ENCODE measurements at places on chromosomes 5 and 9. TPM values are rescaled to one million over a fixed set of nuclear protein-coding genes. Genes with fewer than 3 reads are reported as not detected.

DNA sequence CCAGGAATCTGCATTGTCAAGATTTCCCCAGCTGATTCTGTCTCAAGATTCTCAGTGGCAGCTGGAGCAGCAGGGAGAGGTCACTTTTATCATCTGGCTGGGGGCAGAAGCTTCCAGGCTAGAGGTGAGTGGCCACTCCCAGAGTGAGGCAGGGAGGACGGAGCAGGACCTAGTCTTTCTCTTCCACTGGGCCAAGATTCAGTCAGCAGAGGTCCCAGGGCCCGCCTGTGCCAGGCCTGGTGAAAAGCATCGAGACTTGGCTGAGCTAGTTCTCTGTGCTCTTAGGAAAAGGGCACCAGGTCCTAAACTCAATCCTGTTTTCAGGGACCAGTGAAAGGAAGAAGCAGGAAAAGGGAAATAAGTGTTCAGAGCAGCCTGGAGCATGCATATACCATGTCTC lies 46.6 kb downstream of the IRX1 start:
- no peak for DNase-seq

GRCh38 chr5:76029739-76030138 lies 53.4 kb upstream of the SV2C start:
- DNase-seq: no peak

DNA sequence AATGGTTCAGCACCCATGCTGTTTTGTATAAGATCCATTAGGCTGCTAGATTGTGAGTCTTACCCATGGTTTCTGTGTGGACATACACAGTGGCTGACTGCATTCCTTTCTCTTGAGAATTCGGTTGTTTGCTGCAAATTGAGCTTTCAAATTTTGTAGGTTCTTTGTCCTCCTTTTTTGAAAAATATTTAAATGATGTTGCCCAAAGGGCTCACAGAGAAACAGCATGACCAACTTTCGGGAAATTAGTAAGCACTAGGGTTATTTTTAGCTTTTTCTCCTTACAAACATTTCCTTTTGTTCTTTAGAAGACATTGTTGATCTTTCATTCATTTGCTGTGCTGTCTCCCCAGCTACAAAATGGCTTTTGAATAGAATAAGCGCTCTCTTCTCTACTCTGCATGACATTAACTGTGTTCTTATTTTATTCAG lies 79.4 kb downstream of the NLN start:
- DNase-seq: no peak

DNA sequence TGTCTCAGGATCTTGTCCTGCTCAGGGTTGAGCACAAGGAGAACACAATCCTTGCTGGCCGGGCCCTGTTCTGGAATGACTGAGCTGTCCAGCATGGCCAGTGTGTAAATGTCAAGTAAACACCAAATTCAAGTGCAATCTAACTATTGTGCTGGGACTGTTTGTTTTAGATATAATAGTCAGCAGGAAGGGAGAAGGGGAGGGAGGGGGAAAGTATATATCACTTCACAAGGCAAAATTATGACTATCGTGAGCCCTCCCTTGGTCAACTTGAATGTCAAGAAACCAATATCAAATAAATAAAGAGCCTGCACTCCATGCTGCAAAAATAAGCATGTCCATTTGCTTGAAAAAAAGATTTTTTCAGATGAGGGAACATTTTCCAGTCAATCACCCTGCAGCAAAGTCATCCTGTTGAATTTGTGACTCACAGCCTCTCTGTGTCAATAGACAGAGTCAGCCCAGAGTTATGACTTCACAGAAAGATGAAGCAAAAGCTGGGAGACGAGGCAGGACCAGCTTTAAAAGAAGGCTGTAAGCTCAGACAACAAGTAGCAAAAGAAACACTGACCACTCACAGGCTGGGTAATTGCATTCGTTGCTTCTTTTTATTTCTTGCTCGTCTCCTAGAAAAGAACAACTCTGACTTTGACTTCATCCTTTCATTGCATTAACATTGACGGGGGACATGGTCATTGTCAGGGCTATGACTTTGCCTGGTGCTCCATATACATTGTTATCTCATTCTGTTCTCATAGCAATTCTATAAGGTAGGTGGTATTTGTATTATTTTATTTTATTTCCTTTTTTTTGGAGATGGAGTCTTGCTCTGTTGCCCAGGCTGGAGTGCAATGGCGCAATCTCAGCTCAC lies 15.3 kb upstream of the KLF4 start:
- DNase-seq: no peak

DNA sequence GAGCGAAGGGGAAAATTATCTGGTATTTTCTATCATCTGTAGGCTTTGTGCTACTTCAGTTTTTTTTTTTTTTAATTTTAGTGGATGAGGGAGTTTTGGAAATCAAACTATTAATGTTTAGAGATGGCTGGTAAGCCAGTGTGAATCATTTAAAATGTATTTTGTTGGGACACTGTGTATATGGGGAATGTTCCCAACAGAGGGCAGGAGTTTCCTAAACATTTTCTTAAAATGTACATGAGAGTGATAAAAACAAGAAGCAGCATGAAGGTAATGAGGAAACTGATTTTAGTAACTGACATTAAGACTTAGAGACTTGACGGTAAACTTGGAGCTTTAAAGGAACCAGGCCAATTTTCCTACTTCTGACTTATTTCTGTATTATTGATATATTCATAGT lies 68.2 kb upstream of the ITGA2 start:
- DNase-seq: no peak

DNA sequence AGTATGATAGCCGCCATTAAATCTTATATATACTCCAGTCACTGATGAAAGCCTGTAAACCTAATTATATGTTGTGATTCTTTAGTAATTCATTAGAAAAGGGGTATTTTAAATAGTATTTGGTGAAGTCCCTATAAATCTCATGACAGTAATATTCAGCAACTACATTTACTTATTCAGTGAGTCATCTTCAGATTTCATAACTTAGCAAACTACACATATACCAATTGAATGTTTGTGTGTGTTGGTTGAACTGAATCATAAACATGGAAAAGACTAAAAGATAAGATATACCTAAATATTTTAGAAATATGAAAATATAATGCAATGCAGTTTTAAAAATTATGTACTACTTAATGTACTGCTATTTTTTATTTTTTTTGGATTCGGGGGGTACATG lies 1050.4 kb downstream of the MAT2B start:
- DNase-seq: no peak

DNA sequence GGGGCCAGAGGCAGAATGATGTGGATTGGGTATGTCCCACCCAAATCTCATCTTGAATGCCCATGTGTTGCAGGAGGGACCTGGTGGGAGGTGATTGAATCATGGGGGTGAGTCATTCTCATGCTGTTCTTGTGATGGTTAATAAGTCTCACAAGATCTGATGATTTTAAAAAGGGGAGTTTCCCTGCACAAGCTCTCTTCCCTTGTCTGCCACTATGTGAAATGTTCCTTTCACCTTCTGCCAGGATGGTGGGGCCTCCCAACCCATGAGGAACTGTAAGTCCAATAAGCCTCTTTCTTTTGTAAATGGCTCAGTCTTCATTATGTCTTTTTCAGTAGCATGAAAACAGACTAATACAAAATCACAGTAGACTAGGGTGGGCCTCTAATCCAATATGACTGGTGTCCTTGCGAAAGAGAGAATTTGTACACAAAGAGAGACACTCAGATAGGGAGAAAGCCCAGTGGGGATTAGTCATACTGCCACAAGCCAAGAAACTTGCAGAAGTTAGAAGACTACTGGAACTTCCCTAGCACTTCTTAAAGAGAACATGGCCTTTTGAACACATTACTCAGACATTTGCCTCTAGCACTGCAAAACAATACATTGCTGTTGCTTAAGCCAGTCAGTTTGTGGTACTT lies 68.4 kb downstream of the ANXA1 start:
- DNase-seq: no peak

DNA sequence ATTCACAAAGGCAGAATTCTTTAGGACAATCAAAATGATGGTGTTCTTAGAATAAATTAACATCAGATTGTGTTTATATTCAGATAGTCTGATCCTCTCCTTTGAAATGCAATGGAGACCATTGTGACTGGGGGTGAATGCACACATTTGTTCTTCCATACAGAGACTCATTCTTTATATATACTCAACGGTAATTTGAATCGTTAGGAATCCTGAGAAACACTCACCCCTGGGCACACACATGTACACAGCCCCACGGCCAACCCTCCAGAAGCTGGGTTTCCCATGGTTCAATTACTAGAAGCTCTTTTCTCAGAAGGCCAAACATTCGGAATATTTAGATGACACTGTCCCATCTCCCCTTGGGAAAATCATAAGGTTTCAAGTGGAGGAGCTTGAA lies 57.5 kb upstream of the EPB41L4B start:
- DNase-seq: no peak

FRMD3 gene
- 22.4 TPM for polyA plus RNA-seq

GRCh38 chr9:91195372-91196012 lies 166.2 kb downstream of the AUH start:
- DNase-seq: no peak

GRCh38 chr5:169248550-169248949 lies 52.4 kb downstream of the SLIT3 start:
- no peak for DNase-seq

- DNase-seq: no peak
Observed at GRCh38 chr5:146179696-146180095, 2.8 kb downstream of the LARS1 start.

FABP6 gene
- not detected for polyA plus RNA-seq

CARTPT gene
- polyA plus RNA-seq: not detected

All from left renal pelvis (tissue), 4 donors.